ENCODE measurements at places on chromosomes 13 and 19.

GRCh38 chr13:93364166-93364565 lies 137.6 kb downstream of the GPC6 start:
- no peak for DNase-seq

GRCh38 chr13:31801088-31801487 lies 61.8 kb downstream of the RXFP2 start:
- no peak for DNase-seq

- DNase-seq: no peak
Measured at GRCh38 chr19:41957838-41958366, 1.2 kb downstream of the RABAC1 start.

DNA sequence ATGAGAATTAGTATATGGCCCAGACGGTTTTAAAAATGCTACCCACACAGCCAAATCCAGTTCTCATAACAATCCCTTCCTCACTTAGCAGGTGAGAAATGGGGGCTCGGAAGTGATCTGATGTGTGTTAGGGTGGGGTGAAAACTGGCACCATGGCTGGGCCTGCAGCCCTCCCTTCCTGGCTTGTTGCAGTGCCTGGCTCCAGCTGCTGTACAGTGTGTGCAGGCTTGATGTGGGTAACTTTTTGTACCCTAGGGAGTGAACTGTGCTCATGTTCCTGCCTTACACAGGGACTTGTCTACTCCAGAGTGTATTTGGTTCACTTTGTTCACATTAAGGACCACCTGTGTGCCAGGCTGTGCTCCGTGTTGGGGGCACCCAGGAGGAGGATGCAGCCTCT lies 177.2 kb downstream of the LMO7 start:
- DNase-seq: no peak

DNA sequence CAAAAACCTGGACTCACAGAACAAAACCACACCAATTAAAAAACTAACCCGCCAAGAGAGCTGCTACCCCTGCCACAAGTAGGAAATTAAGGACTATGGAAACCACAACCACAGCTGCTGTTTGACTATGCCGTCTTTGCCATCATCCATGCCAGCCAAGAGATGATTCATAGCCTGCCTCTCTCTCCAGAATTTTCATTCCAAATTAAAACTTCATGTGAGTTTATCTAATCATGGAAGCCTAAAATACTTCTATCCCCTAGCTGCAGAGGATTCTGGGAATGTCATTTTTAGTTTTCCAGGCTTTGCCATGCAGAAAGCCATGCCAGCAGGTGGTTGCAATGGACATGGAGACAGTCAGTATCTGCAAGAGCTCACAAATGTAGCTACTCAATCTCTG lies 27.6 kb upstream of the GTF2F2 start:
- no peak for DNase-seq

DNA sequence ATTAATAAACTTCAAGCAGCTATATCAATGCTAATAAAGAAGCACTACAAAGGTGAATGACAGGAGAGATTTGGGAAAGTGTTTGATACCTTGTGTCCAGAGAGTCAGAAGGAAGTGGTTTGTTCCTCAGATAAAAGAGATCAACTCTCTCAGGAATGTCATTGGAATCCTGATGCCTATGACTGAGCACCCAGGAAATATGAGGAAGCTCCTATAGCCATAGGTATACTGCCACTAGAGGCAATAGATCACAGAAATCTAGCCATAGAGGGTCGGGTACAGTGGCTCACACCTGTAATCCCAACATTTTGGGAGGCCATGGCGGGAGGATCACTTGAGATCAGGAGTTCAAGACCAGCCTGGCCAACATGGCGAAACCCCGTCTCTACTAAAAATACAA lies 612.6 kb downstream of the DACH1 start:
- no peak for DNase-seq

- DNase-seq: no peak
Measured at GRCh38 chr13:88601949-88602348, 930.8 kb downstream of the SLITRK5 start.

- DNase-seq: no peak
Measured at GRCh38 chr19:33280351-33280921, 21.9 kb downstream of the CEBPA start.

GRCh38 chr13:100608906-100609305 lies 20.3 kb upstream of the GGACT start:
- no peak for DNase-seq

DNA sequence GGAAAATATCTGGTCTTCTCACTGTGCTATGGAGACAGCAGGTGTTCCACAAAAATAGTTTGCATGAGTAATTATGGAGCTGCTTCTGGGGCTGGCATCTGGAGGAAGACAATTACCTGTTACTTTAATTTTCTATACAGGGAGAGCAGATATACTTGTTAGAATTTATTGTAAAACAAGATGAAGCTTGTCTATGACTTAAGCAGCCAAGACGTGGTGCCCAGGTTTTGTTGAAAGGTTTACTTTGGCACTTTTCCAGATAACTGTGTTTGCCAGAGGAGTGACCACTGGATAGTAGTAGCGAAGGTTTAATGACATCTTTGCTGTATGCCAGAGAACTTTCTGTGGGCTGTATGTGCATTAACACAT lies 134.5 kb upstream of the KL start:
- no peak for DNase-seq

DNA sequence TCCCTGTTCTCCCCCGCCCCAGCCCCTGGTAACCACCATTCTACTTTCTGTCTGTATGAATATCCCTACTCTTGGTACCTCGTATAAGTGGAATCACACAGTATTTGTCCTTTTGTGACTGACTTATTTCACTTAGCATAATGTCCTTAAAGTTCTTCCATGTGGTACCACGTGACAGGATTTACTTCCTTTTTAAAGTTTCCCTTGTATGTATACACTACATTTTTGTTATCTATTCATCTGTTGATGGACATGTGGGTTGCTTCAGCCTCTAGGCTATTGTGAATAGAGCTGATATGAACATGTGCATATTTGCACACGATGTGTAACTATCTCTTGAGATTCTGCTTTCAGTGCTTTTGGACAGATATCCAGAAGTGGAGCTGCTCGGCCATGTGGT lies 59.6 kb upstream of the GJB6 start:
- DNase-seq: no peak

DNA sequence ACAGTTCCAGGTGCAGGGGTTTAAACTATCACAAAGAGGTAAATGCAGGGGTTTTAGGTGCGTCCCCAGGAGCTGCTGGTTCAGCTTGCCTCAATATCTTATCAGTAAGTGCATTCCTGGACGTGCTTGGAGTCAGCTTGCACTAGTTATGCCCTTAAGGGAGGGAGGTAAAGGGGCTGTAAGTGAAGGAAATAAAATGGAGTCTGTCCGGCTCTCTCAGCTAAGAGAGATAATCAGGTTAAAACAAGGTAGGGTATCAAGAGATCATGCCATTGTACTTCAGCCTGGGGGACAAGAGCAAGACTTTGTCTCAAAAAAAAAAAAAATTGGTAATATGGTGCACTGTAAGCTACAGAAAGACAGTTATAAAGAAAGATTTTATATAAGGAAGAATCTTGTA lies 69.7 kb downstream of the ZNF100 start:
- DNase-seq: no peak

DNA sequence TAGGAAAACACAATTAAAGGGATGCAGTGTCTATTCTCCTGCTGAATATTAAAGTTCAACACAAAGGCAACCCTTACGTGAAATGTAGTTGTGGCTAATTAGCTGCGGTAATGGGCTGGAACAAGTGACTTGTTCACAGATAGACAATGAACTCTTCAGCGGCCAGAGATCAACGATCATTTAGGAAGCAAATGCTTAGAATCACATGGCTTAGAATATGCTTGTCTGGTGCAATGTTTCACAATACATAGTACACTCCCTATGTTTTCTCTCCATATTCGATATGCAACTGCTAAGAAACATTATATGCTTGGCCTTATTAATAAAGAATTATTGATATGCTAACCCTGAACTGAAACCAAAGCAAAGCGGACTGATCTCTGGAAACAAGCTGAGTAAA lies 25.7 kb upstream of the MTUS2 start:
- DNase-seq: no peak

- DNase-seq: no peak
Measured at GRCh38 chr13:97654236-97654635, 220.3 kb downstream of the RAP2A start.

GRCh38 chr19:6797646-6798045 lies 25.1 kb downstream of the VAV1 start:
- DNase-seq: no peak

DNA sequence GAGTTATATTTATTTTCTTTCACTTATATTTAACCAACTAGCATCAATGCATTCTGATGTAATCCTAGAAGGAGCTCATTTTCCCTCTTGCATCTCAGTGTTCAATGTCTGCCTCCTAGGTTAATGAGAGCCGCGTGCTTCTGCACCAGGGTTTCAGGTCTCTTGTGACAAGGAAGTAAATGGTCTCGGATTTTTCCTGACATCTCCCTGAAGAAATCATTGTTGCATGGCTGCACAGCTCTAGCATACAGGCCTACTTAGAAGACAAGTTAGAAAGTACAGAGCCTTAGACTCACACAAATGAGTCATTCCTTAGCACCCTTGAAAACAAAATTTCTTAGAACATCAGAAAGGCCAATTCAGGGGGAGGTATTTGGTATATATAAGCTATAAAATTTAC lies 57.2 kb upstream of the KLF12 start:
- DNase-seq: no peak

DNA sequence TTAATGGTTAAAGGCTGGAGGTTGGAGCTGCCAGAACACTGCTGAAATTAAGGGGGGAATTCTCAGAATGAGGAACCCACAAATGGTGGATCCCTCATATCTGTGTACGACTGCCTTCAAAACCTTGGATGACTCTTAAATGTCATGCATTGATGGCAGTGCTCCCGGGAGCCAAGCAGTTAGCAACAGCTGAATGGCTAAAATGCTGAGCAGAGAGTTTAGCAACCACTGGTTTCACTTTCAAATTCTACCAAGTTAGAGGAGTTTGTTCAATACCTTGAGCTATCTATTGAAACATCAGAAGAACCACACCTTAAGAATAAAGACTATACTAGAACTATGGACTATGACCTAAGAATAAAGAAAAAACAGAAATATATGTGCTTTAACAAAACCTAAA lies 41.4 kb downstream of the UQCRFS1 start:
- no peak for DNase-seq

DNA sequence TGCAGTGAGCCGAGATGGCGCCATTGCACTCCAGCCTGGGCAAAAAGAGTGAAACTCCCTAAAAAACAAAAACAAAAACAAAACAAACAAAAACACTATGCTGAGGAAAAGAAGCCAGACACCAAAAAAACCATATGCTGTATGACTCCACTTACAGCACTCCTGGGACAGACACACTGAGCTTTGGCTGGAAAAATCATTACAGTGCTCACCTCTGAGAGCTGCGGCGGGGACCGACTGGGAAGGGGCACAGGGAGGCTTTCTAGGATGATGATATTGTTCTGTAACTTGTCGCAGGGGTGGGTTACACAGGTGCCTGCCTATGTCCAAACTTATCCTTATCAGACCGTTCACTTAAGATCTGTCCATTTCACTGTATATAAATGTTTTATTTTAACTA lies 7.8 kb downstream of the PNMA8A start:
- DNase-seq: no peak

DNA sequence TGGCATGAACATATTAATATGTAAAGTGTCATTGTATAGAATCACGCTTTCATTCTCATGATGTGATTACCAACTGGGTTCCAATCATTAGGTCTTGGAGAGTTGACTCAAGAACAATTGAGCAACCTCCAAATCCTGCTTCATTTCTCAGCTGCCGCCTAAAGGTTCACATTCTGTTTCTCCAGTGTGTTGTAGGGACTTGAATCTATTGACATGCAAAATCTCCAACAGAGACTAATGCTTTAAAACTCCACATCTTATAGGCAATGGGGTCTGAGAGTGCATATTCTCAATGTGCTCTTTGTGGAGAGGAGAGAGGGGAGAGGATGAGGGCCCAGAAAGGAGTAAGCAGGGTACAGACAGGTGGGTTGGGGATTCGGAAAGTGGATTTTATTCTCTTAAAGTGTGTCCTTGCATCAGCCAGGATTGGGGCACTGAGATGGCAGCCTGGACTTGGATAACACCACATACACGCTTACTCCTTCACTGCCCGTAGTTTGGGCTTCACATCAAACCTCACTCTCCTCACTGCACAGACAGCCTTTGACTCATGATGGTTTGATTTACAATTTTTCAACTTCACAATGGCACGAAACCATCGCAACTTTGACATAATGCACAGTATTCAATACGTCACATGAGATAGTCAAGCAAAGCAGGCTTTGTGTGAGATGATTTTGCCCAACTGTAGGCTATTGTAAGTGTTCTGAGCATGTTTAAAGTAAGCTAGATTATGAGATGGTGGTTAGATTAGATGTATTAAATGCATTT lies 241.3 kb upstream of the IRS2 start:
- DNase-seq: no peak

Data from esophagus squamous epithelium (tissue), 5 donors.